ENCODE measurements at places on chromosomes 6 and 20.

- DNase-seq, result no peak
Measured at GRCh38 chr6:153334121-153334520, 203.0 kb upstream of the RGS17 start.

DNA sequence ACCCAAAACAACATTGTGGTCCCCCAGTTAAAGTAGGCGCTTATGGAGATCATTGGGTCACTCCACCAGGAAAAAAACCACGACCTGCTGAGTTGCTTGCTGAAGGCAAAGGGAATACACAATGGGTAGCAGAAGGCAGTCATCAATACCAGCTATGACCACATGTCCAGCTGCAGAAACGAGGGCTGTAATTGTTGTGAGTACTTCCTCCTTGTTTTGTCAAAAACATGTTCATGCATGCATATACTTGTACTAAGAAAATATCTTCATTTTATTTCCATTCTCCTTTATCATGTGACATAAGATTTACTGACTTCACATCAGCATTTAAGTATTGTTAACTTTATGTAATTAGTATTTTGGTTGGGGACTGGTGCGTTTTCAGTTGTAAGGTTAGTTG, 16.9 kb downstream of the SERINC1 start:
- DNase-seq, result no peak

GRCh38 chr6:33613146-33613794, 7.9 kb upstream of the ITPR3 start:
- DNase-seq, result peak; percentile 63

DNA sequence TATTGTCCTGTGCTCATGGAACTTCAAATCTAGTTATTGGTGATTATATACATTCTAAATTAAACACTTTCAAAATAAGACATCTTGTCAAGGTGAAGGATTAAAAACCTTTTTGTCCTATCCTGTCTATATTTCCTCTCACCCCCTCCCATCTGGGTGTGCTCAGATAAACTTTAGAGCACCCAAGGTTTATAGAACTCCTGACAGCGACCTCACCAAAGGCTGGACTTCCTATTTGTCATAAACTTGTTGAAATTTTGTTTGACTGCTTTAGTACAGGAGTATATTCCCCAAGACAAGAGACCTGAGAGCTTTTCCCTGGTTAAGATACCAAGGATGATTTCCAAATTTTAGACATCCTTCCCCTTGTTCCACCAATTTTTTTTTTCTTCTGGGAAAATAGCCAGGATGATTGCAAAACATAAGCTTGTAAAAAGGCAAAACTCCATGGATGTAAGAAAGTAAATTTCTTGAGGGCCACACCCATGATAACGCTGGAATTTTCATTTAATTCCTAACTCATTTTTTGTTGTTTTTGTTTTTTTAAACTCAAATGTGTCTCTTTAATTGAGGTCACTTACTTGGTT, 33.0 kb downstream of the CARMIL1 start:
- DNase-seq, result peak; percentile 80

GRCh38 chr6:35804996-35805736, at the start of gene LHFPL5:
TSS of gene LHFPL5 (plus strand) at chr6:35805352. CDS start at chr6:35805671, 319 bp downstream.
- DNase-seq, result no peak

DNA sequence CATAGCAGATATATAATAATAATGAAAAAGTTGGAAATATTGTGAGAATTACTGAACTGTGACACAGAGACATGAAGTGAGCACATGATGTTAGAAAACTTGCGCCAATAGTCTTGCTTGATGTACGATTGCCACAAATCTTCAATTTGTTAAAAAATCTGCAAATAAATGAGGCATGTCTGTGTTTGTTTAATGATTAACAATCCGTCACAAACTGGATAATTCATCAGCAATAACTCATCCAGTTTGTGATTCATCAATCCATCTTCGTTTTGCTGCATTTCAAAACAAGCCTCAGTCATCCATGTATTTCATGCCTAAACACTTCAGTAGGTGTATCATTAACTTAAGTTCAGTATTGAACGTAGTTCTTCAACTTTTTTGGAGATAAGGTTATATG, 25.5 kb upstream of the SMIM26 start:
- peak; percentile 51 for DNase-seq

- DNase-seq, result no peak
Measured at GRCh38 chr6:30763618-30764489, 19.5 kb upstream of the IER3 start.

GRCh38 chr20:45080867-45081624, 19.9 kb downstream of the KCNS1 start:
- DNase-seq, result peak; percentile 44

GRCh38 chr6:41602864-41603608, 35.2 kb upstream of the MDFI start:
- DNase-seq, result peak; percentile 70

DNA sequence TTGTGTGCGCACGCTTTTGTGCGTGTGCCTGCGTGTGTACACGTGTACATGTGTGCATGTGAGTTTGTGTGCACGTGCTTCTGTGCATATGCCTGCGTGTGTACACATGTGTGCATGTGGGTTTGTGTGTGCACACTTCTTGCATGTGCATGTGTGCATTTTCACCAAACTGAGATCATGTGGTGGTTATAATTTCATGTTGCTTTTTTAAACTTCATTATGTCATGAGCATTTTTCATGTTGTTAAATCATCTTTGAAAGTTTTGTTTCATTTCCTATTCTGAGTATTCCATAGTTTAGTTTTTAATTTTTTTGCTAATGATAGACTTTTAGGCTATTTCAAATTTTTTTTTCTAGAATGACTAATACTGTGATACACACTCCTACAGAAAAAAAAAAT, 6.4 kb upstream of the CST3 start:
- DNase-seq, result no peak

- DNase-seq, result no peak
Measured at GRCh38 chr6:41209547-41210320, 8.8 kb upstream of the TREML2 start.

DNA sequence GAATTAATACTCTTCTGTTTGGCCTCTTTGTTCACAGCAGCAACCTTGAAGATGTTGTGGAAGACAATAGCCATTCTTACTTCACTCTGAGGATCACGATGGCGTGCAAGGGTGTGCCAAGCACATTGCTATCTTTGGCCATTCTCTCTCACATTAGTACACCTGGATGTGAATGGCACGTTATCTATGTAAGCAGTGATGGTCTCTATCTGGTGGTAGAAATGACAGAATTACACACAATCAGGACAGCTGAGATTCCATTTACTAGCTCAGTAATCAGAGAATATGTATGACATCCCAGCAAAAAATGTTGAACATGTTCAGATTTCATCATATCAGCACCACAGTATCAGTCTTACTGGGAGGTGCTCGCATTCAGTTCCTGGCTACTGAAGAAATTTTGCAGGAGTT, 116.2 kb downstream of the LCA5 start:
- DNase-seq, result peak; percentile 80

DNA sequence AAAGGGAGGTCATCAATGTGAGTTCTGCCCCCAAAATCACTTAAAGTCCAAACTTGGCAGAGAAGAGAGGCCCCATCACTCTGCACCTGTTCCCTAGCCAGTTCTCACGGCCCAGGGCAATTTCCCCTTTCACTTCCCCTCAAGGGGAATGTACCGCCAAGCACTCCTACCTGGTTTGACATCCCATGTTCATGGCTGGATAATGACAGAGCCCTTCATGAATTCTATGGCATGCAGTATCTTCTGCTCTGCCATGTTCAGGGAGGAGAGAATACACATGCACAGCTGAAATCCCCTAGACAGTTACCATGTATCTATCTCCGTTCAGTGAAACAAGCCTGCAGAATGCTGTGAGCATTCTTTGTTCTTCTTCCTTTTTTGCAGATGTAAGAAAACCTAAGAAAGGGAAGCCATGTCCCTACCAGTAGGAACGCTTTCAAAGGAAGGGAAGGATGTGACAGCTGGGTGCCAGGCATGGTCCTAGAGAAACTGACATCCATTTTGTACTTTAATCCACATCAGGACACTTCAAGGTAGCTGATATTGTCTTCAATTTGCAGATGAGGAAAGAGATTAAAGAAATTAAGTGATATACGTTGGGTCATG, 79.8 kb upstream of the ARID1B start:
- DNase-seq, result no peak

GRCh38 chr6:163705923-163706322, 291.4 kb downstream of the QKI start:
- no peak for DNase-seq

GRCh38 chr20:22062874-22063273, 357.4 kb downstream of the PAX1 start:
- no peak for DNase-seq

GRCh38 chr20:22974354-22974753, 60.8 kb upstream of the SSTR4 start:
- DNase-seq, result no peak

DNA sequence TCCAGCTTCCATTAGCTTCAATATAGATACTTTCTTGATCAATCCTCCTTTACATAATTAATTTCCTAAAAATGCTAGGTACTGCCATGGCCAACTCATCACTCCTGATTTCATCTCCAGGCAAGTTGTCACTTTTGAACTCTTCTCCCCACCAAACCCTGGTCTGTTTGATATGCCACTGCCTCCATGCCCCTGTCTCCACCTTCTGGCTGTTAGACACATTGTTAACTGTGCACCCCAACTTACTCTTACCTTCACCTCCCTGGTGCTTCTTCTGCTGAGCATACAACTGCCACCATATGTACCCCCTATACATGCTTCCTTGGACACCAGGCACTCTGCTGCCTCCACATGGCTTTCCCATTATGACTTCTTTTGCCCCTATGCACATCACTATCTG, 21.9 kb upstream of the AIG1 start:
- peak; percentile 19 for DNase-seq

GRCh38 chr20:3121955-3122610, 37.6 kb upstream of the AVP start:
- no peak for DNase-seq
